NCI-H524 (cell line): ENCODE measurements at places on chromosomes 5 and 9.

DNA sequence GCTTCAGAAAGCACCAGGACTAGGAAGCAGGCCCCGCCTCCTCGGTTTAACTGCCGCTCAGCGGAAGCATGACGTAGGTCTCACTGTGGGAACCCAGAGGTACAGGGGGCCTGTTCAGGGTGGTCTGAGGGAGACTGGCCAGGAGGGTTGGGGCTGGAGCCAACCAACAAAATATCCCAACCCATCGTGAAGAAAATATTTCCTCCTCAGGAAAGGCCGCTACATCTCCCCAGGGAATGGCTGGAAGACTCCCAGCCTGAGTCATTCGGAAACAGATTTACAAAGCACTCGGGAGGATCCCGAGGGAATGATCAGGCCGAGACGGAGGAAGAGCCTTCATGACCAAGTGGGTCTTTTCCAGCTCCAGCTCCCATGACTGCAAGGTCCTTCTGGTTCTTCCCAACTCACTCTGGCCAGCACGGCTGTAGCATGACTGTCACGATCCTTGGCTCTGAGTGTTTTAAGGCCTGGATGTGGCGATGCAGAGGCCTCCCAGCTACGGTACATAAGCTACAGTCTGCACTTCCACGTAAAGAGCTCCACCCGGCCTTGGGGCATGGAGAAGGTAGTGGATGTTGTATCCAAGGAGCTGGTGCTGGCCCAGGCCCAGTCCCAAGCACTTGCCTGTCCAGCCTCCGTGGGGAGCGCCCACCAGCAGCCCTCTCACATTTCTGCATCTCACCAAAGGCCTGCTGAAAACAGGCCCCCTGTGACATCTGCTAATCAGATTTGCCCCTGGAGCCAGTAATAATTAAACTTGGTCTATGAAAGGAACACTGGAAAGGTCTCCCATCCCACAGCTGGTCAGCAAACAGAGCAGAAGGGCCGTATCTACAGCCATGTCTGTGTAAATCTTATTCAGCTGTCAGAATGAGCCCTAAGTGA, 100.6 kb downstream of the LHFPL2 start:
- DNase-seq, result peak; percentile 12

DNA sequence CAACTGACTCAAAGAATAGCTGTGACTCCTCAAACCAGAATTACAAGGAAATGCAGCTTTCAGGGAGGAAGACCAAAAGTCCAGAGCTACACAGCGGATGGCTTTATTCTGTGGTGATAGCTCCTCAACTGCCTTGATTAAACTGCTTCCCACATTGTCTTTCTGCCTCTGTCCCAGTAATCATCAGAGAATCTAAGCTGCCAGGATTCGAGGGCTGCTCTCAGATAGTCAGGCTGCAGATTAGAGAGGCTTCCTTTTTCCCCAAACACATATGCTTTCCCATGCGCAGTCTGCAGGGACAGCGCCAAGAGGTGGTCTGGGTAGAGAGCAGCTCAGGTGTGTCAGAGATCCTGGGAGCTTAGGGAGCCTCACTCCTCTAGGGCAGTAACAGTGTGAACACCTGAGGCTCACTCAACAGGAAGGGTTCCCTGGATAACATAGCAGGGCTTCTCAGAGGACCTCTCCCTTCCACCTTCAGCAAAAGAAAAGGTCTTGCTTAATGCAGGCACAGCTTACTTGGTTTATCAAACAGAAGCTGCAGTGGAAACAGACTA, 439.9 kb upstream of the TLE4 start:
- DNase-seq, result no peak

- peak; percentile 45 for DNase-seq
These were observed at the start of gene NKD2 for GRCh38 chr5:1008451-1009358. Gene NKD2 (plus strand): TSS chr5:1008802. CDS start chr5:1009058, 256 bp downstream.

GRCh38 chr9:111237447-111237846, 92.6 kb downstream of the OR2K2 start:
- no peak for DNase-seq

DNA sequence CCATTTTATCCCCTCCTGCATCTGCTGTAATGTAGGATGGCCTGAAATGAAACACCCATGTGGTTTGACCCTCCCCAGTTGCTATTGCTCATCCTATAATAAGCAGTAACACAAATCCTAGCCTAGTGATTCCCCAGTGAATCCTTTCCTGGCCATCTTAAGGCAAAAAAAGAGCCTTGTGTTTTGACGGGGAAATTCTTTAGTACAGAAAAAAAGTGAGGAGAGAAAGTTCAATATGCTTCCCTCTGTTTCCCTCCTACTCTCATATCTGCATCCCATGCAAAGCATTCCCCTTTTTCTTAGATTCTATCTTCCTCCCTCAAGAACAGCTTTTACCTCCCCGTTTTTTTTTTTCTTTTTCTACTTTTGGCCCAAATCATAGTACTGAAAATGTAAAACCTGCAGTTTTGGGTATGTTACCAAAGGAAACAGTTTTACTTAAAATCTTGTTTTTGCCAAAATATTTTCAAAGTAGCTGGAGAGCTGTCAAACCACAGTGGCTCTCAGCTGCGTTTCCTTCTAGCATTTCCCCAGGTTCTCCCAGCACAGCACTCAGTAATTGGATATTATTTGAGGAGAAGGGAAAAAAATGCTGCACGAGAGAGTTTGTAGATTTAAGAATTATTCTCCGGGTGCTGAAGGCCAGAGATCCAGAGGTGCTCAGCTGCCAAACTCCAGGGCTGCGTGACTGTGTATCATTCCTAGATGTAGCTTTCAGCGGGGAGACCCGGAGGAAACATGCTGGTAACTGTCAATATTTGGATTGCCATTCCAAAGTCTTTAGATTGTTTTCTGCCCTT, 321.4 kb downstream of the NPR3 start:
- DNase-seq, result no peak

DNA sequence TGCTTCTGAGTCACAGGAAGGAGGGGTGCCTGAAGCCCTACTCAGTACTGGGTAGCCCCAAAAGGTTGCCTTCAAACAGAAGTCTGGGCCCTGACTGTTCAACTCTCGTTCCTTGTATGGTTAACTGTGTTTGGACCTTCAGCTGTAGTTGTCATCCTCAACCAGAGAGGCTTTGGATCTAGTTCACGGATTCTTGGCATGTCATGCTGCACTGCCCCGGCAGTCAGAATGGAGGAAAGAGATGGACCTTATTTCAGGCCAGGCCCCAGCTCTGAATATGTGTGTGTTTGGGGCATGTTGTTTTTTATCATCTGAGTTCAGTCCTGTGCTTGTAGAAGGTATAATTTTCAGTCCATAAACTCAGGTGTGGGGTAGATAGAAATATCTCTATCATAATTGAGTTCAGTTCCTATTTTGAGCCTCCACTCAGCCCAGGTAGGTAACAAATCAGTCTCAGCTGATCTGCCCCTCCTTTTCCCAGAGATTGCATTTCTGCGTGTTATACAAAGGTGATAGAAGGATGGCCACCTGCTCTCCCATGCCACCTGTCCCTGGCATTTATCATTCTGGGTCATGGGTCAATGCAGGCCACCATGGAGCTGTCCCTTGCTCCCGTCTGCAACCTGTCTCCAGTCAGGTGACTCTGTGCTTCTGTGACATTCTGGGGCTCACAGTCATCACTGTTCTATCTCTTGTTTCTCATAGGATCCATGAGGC, 127.5 kb upstream of the CPEB4 start:
- no peak for DNase-seq

GRCh38 chr5:178545176-178545575, 45.0 kb downstream of the COL23A1 start:
- DNase-seq, result no peak

- no peak for DNase-seq
These were observed 160.1 kb downstream of the ROR2 start for GRCh38 chr9:91789941-91790340.

- no peak for DNase-seq
These were observed 105.3 kb downstream of the UBAP2 start for GRCh38 chr9:33943389-33943788.

- no peak for DNase-seq
These were observed 1.4 kb upstream of the PHF24 start for GRCh38 chr9:34956648-34957047.

GRCh38 chr9:127931092-127931881, 710 bp upstream of the PIP5KL1 start:
- DNase-seq, result no peak

GRCh38 chr5:166073901-166074581, 2217.4 kb upstream of the WWC1 start:
- DNase-seq, result no peak

DNA sequence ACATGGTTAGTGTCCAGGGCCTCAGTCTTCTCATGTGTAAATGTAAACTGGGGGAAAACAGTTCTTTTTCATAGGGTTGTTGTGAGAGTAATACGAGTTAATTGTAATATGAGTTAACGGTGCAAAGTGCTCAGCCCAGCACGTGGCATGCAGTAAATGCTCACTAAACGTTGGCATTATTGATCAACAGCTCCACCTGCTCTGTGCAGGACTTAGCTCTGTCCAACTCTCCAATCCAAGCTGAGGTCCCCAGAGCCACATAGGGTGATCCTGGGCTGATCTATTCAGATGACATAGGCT, 28.3 kb downstream of the SPOCK1 start:
- DNase-seq, result no peak

DNA sequence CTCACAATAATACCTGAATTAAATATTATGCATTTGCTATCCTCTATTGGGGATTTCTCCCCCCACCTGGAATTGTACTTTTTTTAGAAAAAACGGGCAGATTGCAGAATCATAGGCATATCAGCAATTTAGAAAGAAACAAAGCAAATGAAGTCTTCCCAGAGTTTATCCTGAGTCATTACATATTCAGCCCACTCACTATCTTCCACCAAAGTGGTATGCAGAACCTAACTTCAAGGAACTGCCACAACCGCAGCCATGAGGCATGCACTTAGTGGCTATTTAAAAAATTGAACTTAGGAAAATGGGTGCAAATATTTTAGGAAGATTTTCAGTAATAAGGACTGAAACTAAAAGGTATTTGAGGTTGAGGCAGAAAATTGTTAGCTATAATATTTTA, 48.6 kb downstream of the UBAP1 start:
- no peak for DNase-seq

DNA sequence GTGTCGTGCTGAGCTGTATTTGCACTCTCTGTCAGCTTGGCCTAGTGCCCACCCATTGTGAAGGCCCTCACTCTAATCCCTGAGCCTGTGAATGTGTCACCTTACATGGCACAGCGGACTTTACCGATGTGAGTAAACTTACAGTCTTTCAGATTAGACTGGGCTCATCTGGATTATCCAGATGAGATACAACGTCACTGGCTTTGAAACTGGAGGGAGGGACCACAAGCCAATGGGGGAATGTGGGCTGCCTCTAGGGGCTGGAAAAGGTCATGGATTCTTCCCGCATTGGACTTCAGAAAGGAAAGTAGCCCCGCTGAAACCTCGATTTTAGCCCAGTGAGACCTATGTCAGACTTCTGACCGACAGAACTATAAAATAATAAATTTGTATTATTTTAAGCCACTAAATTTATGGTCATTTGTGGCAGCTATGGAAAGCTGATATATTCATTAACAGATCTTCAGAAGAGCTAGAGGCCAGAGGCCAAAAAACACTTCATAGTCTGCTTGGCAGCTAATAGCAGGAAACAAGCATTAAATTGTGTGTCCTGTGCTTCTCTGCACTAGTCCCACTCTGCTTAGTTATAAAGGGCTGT, 139.0 kb upstream of the GAS1 start:
- no peak for DNase-seq

- no peak for DNase-seq
These were observed 16.1 kb downstream of the GSN start for GRCh38 chr9:121283856-121284732.

GRCh38 chr9:109433476-109433875, 64.6 kb downstream of the PTPN3 start:
- DNase-seq, result no peak

- no peak for DNase-seq
These were observed 11.3 kb downstream of the SIL1 start for GRCh38 chr5:139186752-139187326.

DNA sequence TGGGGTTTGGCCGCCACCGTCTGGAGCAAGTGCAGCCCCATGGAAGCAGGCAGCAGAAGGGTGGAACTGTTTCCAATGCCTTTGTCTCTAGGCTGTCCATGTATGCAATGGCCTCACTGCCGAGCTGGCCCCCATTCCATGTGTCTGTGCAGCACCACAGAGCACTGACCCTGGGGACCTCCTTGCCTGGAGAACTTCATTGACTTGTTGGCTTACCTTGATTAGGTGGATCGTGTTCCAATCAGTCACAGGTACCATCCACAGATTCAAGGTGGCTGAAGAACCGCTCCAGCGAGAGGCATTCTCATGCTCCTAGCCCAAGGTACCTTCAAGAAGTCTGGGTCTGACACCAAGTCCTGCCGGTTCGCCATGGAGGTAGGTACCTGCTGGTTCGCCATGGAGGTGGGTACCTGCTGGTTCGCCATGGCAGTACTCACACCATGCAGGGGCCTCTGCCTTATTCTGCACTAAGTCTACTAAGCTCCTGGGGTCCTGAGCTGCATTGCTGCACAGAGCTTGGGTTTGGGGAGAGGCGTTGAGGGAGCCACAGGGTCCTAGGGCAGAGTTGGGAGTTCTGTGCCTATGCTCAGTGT, 358.3 kb upstream of the IRX1 start:
- no peak for DNase-seq

DNA sequence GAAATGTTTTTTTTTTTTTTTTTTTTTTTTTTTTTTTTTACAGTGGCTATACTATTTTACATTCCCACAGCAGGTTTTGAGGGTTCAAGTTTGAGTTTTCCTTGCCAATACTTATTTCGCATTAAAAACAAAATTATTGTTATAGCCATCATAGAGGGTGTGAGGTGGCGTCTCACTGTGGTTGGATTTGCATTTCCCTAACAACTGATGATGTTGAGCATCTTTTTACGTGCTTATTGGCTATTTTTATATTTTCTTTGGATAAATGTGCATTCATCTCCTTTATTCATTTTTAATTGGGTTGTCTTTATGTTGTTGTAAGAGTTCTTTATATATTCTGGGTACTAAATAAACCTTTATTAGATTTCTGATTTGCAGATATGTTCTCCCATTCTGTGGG, 18.9 kb upstream of the UBLCP1 start:
- no peak for DNase-seq

GRCh38 chr9:114218264-114219120, 63.2 kb downstream of the COL27A1 start:
- no peak for DNase-seq

DNA sequence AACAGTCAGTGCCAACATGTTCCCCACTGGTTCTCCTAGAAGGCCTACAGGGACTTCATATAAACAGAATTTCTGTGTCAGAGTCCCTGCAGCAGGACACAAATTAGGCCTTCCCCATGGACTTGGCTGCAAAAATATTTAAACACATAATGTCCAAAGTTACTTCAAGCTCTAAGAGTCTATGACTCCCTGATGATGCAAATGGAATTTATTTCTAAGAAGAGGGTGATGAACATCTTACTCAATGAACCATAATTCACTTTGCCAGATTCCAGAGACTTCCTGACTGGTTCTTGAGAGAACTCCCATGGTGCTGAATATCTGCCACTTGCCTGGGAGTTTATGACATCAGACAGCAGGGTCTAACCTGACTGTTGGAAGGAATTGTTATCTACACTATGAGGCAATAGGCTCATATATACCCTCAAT, 32.7 kb upstream of the ADRA1B start:
- no peak for DNase-seq

DNA sequence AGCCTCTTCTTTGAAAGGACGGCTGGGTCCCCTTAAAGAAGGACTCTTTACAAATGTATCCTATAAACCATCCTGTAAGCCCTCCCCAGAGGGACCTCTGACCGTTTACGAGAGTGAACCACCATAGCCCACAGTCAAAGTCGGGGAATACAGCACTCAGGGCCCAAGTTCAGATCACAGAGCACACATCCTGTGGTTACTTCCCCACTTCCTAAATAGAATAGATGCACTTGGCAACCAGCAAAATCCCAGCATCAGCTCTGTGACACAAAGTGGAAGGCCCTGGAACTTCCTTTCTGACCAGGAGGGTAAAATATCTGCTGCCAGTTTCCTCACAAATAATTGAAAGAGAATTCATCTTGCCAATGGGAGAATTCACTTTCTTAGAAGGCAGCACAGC, 6.9 kb upstream of the IGFBPL1 start:
- DNase-seq, result no peak
